ENCODE measurements at places on chromosomes 5 and 9.

- H3K27me3 ChIP-seq, result no peaks in the 10 kb centered on the region
- H3K4me1 ChIP-seq, result no peaks in the 10 kb centered on the region
- no peaks in the 10 kb centered on the region for H3K36me3 ChIP-seq
- no peak overlapping the region for H3K27ac ChIP-seq
- no peak overlapping the region for H3K4me3 ChIP-seq
Observed at GRCh38 chr9:82128011-82128696, 139.6 kb downstream of the SPATA31D1 start.

DNA sequence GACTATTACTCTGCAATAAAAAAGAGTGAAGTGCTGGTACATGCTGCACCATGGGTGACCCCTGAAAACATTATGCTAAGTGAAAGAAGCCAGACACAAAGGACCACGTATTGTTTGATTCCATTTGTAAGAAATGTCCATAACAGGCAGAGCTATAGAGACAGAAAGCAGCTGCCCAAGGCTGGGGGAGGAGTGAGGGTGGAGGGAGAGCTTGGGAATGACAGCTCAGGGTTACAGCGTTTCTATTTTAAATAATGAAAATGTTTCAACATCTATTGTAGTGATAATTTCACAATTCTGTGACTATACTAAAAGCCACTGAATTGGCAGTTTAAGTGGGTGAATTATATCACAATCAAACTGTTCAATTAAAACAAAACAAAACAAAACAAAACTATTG is 81.7 kb downstream of the MYO10 start:
- H3K4me1 ChIP-seq, result no peaks in the 10 kb centered on the region
- no peak overlapping the region for H3K4me3 ChIP-seq
- H3K27ac ChIP-seq, result no peak overlapping the region
- H3K27me3 ChIP-seq, result no peaks in the 10 kb centered on the region
- no peaks in the 10 kb centered on the region for H3K36me3 ChIP-seq
- no peak for DNase-seq

- DNase-seq, result no peak
- no peak overlapping the region for H3K4me3 ChIP-seq
- H3K36me3 ChIP-seq, result no peaks in the 10 kb centered on the region
- no peak overlapping the region for H3K27ac ChIP-seq
- H3K27me3 ChIP-seq, result no peaks in the 10 kb centered on the region
- no peaks in the 10 kb centered on the region for H3K4me1 ChIP-seq
Observed at GRCh38 chr5:103541114-103541513, 21.5 kb downstream of the NUDT12 start.

DNA sequence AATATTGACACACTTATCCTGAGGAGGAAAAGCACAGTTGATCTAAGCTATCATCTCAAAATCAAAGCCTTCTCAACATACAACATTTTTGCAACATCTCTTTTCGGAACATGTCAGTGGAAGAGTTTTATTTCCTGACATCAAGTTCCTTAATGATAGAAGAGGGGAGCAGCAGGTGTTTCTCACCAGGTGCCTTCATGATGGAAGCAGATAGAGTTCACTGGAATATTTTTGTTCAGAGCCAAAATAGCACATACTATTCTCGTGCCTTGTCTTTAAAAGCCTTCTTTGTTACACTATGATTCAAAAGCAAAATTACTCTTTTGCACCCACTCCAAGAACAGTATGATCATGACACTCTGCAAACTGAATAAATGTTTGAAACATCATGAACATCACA is 176.9 kb upstream of the CCNG1 start:
- no peaks in the 10 kb centered on the region for H3K36me3 ChIP-seq
- H3K27ac ChIP-seq, result no peak overlapping the region
- no peak for DNase-seq
- H3K27me3 ChIP-seq, result no peaks in the 10 kb centered on the region
- H3K4me3 ChIP-seq, result no peak overlapping the region
- H3K4me1 ChIP-seq, result no peaks in the 10 kb centered on the region

DNA sequence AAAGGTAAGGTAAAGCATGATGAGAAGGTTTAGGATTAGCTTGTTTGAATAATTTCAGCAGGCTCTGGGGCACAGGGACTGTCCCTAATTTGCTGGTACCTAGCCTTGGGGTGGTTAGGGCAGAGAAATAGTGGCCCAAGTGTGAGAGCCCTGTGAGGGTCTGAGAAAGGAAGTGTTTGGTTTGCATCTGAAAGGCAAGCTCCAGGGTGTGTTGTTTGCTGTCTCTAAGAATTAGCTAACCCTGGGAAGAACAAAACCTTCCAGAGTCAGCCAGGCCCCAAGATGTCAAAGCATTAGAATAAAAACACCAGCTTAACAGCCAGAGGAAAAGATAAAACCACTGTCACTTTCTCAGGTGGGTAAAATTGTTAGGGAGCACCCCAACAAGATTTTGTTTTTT is 31.0 kb downstream of the TMEM252 start:
- no peak for DNase-seq
- no peaks in the 10 kb centered on the region for H3K36me3 ChIP-seq
- H3K4me3 ChIP-seq, result no peak overlapping the region

DNA sequence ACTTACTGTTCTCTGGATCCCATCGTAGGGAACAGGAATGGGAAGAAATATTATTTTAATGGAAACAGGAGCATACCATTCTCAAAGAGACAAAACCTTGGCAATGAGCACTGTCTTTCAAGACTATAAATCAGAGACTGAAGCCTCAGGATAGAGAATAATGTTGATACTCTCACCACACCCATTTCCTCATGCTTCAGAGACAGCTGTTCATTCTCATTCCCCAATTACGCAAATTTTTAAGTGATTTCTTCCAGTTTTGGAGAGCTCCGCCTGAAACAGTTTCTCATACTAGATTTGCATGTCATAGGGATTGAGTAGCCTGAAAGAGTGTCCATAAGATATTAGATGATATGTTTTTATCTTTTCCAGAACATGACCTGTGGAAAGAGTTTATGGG is 290.5 kb upstream of the RASA1 start:
- no peak overlapping the region for H3K27ac ChIP-seq
- H3K4me1 ChIP-seq, result no peaks in the 10 kb centered on the region
- H3K27me3 ChIP-seq, result no peaks in the 10 kb centered on the region
- no peak for DNase-seq
- no peaks in the 10 kb centered on the region for H3K36me3 ChIP-seq

DNA sequence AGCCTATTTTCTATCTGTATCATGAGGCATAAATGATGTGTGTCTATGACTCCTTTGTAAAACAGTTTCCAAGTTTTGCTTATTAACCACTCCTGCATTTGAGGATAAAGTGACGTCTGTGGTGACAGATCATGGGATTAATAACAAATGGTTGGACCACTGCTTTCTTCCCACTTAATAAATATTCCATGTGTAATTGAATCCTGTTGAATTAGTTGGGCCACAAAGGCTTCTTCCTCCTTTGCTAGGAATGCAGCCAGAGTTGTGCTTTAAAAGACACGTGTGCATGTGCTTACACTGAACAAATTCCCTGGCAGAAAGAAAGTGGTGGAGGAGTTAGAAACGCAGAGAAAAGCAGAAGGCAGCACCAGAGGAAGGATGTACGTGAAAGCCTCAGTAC is 150.2 kb downstream of the ACTBL2 start:
- no peak overlapping the region for H3K27ac ChIP-seq
- no peaks in the 10 kb centered on the region for H3K27me3 ChIP-seq
- no peaks in the 10 kb centered on the region for H3K4me1 ChIP-seq
- no peaks in the 10 kb centered on the region for H3K36me3 ChIP-seq
- no peak for DNase-seq

Measured in gastrocnemius medialis (tissue), 4 donors.